ENCODE measurements at places on chromosomes 12 and 14.
A peak's percentile ranks its signal among the peaks of the same experiment; 100 is the strongest.

DNA sequence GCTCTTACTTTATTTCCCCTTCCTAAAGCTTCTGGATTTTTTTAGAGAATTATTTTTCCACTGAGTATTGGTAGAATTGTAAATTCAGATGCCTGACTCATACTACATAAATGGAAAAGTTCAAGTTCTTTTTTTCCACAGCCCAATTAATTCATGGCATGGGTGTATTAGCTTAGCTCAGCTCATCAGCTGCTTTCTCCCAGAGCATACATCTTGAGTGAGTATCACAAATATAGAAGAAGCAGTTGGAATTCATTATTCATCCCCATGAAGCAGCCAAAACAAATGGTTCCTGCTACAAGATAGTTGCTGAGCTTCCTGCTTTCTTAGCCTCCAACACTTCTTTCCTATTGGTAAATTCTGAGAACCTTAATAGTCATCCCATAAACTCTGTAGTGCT lies 105.1 kb downstream of the C12orf50 start:
- H3K36me3 ChIP-seq, result no peaks in the 10 kb centered on the region
- DNase-seq, result no peak
- H3K4me3 ChIP-seq, result no peak overlapping the region
- no peaks in the 10 kb centered on the region for H3K27me3 ChIP-seq

DNA sequence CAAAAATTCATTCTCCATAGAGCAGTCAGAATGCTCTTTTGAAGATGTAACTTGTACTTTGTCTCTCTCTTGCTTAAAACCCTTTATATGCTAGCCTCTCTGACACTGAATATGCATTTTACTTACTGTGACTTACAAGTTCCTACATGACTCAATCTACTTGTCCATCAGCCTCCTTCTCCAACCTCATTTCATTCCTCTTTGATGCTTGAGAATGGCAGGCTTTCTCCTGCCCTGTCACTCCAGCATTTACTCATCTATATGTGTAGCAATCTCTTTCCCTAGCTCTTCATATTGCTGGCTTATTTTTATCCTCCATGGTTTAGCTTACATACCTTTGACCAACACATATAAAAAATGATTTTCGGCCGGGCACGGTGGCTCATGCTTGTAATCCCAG lies 561.9 kb downstream of the CCER1 start:
- no peak for DNase-seq
- no peaks in the 10 kb centered on the region for H3K36me3 ChIP-seq
- no peaks in the 10 kb centered on the region for H3K27me3 ChIP-seq
- no peaks in the 10 kb centered on the region for H3K4me1 ChIP-seq
- no peak overlapping the region for H3K27ac ChIP-seq
- no peak overlapping the region for H3K4me3 ChIP-seq

- no peak overlapping the region for H3K4me3 ChIP-seq
- H3K4me1 ChIP-seq, result peaks cover 1% of the 10 kb centered on the region
Observed at GRCh38 chr12:120783197-120783596, 57.6 kb downstream of the ACADS start.

DNA sequence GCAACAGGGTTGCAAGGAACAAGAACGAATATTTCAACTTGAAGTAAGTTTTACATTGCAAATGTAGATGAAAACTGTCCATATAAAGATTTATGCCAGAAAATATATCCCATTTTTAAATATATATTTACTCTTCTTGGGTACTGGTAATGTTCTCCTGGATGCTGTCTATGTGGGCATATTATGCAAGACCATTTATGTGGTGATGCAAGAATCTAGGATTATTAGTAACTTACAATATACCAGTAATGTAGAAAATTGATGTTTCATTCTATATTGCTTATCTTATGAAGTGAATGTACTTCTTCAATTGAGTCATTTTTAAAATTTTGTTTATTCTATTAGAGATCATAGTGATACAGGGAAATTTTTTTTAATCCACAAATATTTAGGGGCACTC lies 25.1 kb downstream of the FGFR1OP2 start:
- H3K27ac ChIP-seq, result no peak overlapping the region
- no peaks in the 10 kb centered on the region for H3K27me3 ChIP-seq
- peaks cover 76% of the 10 kb centered on the region for H3K36me3 ChIP-seq
- H3K4me3 ChIP-seq, result no peak overlapping the region

GRCh38 chr14:54593860-54594259 lies 26.9 kb downstream of the SAMD4A start:
- no peaks in the 10 kb centered on the region for H3K36me3 ChIP-seq
- no peaks in the 10 kb centered on the region for H3K27me3 ChIP-seq
- H3K4me1 ChIP-seq, result peaks cover 13% of the 10 kb centered on the region
- peak overlapping the region; percentile 50 for H3K27ac ChIP-seq
- DNase-seq, result peak; percentile 47
- H3K4me3 ChIP-seq, result no peak overlapping the region

DNA sequence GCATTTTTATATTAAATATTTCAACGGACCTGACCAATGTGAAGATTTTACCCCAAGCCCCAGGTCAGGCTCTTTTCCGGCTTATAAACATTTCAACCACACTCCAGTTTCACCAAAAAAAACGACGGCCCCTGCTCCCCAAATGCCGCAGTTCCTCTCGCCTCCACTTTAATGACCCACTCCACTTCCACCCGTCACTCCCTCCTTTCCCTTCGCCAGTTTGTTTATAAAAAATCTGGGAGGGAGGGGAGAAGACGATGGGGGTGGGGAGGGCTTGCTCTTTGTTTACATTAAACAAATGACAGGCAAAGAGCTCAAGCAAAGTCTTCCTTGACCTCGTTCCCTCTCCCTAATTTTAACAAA lies 5.4 kb downstream of the SIX6 start:
- peaks cover 85% of the 10 kb centered on the region for H3K27me3 ChIP-seq
- H3K4me1 ChIP-seq, result peaks cover 32% of the 10 kb centered on the region
- H3K27ac ChIP-seq, result no peak overlapping the region

DNA sequence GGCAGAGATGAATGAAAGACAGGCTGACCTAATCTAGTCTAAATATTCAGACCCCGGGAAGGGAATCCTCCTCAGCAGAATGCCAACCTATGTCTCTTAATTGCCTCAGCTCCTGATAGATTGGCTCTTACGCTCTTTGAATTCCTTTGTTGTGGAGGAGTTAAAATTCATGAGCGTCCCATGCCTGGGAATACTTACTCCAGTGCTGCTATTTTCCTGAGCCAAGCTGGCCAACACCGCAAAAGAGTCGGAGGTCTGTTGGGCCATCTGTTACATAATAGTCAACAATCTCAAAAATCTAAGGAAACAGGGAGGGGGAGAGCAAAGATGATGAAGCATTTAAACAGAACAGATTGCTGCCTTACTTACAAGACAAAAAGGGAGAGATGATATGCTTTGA lies 182.8 kb downstream of the ASCL1 start:
- H3K27ac ChIP-seq, result no peak overlapping the region
- H3K4me3 ChIP-seq, result no peak overlapping the region
- DNase-seq, result no peak
- H3K27me3 ChIP-seq, result no peaks in the 10 kb centered on the region
- no peaks in the 10 kb centered on the region for H3K4me1 ChIP-seq

DNA sequence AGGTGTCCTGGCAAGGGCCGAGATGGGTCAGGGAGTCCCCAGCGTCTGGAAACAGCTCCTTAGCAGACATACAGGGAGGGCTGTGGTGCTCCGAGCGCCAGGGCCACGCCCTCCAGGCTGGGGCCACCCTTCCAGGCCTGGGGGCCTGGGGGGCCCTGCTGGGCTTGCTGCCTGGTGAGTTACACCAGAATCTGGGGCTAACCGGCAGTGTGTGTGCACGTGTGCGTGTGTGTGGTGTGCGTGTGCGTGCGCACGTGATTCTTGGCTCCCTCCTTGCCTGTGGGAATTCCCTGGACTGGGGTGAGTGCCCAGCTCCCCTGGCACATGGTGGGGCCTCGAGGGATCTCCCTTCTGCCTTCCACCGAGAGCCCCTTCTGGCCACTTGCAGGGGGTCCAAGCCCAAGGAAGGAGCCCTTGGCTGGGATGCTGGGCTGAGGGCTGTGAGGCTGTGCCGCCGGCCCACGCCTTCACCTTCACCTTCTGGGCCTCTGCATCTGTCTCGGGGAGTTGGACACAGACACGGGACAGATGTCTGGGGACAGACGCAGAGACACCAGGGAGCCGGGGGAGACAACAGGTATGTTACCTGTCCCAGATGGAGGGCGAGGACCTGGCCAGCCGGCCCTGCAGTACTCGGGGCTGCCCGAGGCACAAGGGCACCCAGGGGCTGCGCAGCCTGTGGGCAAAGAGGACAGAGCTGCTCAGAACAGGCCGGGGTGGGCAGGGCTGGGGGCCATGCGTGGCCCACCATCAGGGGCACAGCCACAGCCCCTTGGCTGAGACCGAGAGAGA lies 37.2 kb downstream of the BEGAIN start:
- DNase-seq, result no peak
- peaks cover 51% of the 10 kb centered on the region for H3K27me3 ChIP-seq
- no peak overlapping the region for H3K27ac ChIP-seq
- no peaks in the 10 kb centered on the region for H3K36me3 ChIP-seq
- peaks cover 27% of the 10 kb centered on the region for H3K4me1 ChIP-seq
- H3K4me3 ChIP-seq, result no peak overlapping the region

DNA sequence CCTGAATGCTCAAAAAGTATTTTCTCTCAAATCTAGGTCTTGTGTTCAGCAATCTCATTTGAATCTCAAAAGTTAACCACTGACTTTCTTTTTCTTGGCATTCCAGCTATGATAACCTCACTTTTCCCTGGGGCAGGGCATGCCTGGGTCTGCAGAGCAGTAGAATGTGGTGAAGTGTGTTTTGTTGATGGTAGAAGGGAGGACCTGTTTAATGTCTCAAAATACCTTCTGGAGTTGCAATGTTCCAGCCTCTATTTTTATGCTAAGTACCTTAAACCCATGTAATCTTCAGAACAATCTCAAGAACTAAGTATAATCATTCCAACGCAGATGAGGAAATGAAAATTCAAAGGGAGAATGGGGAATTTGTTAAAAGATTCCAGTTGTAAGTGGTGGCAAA lies 82.1 kb upstream of the FUT8 start:
- no peak overlapping the region for H3K4me3 ChIP-seq
- no peak for DNase-seq
- H3K4me1 ChIP-seq, result no peaks in the 10 kb centered on the region
- no peak overlapping the region for H3K27ac ChIP-seq
- no peaks in the 10 kb centered on the region for H3K36me3 ChIP-seq

DNA sequence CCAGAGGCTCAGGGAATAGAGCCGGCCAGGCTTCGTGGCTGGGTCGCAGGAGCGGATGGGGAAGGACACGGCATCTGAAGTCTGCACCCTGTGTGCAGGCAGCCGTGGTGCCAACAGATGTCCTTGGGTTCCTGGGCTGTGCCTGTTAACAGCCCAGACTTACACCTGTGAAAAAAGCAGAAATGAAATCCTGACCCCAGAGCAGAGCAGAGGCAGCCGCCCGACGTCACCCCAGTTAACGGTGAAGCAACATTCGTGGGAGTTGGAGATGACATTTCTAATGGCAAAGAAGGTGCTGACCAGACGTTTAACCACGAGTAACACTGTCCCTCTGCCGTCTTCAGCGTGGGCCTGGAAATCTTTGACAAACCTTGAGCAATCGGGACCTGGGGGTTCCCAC lies 200.3 kb upstream of the DIO3 start:
- H3K27ac ChIP-seq, result no peak overlapping the region
- no peaks in the 10 kb centered on the region for H3K36me3 ChIP-seq
- H3K4me1 ChIP-seq, result no peaks in the 10 kb centered on the region
- DNase-seq, result no peak

- no peak overlapping the region for H3K4me3 ChIP-seq
- no peaks in the 10 kb centered on the region for H3K4me1 ChIP-seq
- DNase-seq, result peak; percentile 69
- H3K36me3 ChIP-seq, result no peaks in the 10 kb centered on the region
Observed at GRCh38 chr12:30019366-30020140, 235.8 kb upstream of the TMTC1 start.
